ENCODE measurements at places on chromosomes 12 and 14.

GRCh38 chr14:85516239-85517113 lies 13.5 kb upstream of the FLRT2 start:
- no peak for DNase-seq

GRCh38 chr12:2877047-2877952 lies at the start of the genes FOXM1 and RHNO1:
Gene FOXM1, minus strand, starts transcription at chr12:2877174. Its CDS starts 2,696 bp downstream, at chr12:2874478.
Gene RHNO1, plus strand, starts transcription at chr12:2877223. Its CDS starts 8,144 bp downstream, at chr12:2885367.
- peak; percentile 88 for DNase-seq

- no peak for DNase-seq
Measured at GRCh38 chr14:22460461-22461195, 128.4 kb downstream of the DAD1 start.

GRCh38 chr12:131784909-131785762 lies 43.1 kb upstream of the MMP17 start:
- DNase-seq = no peak

DNA sequence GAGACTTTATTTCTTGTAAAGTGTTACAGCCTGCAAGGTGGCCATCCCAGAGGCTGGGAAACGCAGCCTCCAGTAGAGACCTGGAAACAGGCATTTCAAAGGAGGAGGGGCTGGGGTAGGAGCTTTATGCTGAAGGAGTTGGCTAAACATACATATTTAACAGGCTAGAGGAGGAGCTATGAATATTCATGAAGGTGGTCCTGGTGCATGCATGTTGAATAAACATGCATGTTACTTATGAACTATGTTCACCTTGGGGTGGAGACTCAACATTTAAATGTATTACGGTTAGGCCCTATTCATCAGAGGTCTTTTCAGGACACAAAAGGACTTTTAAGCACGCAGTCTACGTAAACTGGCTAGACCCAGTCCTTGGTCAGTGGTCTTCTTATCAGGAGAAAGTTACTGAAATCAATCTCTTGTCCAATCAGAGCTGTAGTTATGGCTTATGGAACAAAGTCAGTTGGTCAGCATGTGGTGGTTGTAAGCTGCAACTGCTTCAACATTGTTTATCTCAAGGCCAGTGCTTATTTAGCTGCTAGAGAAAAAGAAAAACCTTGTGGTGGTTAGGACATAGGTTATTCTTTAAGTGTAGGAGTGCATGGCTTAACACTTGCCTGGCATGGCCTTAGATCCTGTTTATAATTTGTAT lies 11.4 kb upstream of the ARF6 start:
- DNase-seq = no peak

DNA sequence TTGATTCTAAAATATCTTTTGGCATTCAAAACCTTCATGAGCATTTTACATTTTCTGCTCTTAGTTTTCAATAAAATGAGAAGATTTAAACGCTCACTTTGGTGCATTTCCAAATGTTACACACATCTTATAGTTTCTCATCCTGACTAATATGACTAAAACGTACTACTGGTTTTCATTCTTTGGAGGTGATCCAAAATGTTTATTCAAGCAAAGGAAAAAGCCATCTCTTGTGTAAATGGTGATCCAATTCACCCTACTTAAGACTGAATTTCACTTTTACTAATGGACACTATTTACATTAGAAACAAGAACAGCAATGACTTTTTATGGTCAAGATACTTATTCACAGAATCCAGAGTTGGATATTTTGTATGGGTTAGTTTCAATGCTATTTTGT lies 86.6 kb downstream of the KITLG start:
- DNase-seq = no peak

DNA sequence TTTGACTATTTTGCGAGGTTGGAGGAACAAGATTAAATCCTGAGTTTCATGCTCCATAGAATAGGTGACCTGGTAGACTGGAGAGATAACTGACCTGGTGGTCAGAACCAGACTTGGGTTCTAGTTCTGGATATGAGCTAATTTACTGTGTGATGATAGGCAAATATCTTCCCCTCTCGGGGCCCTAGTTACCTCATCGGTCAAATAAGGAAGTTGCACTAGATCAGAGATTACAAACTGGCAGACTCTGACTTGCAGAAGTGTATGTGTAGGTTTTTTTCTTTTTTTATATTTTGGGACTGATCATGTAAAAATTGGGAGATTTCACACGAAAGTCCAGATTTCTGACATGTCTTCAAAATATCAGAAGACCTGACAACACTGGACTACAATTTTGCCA lies 37.0 kb downstream of the RPH3A start:
- no peak for DNase-seq

DNA sequence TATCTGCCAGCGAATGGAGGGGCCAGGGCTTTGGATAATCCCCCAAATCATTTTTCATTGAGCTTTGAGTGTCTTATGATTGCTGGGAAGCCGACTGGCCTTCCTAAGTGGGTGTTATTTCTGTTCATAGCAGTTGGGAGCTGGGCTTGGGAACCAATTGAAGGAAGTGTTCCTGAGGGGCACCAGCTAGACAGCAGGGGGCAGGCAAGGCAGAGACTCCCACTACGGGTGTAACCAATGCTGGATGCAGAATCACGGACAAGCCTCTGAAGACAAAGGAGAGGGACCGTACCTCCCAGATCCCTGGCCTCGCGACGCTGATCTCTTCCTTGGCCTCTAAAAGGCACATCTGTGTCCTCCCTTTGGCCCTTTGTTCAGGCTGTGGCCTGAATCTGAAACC lies 149.0 kb upstream of the PRMT8 start:
- DNase-seq = no peak

GRCh38 chr12:112303004-112303403 lies 79.2 kb downstream of the HECTD4 start:
- peak; percentile 37 for DNase-seq

DNA sequence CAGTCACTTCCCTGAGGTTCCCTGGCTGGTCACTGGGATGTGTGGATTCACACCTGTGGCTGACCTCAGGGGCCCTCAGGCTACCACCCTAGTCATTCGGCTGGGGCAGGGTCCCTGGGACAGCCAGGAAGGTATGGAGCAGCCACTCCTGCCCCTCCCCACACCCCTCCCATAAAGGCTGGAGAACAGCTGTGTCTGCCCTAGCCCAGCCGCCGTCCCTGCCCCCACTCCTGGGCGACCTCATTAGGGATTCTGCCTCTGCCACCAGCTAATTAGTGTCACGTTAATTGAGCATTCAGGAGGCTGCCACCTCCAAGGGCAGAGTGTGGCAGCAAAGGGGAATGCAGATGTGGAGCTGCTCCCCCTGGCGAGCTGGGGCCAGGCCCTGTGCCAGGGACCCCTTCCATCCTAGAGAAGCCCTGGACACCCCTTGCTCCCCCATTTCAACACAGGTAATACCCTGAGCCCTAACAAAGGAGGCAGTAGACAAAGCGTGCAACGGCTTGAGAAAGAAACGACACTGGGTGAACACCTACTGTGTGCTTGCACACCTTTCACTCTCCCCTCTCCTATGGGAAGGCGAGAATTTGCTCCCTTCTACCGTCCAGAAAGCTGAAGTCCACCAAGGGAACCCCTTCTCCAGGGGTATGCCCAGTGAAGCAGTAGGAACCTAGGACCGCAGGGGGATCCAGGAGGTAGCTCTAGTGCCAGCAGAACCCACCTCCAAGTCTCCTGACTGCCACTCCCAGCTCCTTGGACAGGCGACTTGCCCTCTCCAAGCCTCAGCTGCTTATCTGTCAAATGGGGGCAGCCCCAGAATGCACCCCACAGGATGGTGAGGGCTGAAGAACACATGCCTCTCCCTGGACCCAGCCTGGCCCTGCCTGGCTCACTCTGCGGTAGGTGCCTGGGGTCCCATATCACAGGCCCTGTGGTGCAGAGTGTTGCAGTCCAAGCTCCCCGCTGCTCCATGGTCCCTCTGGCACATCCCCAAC lies 45.1 kb downstream of the FAM222A start:
- no peak for DNase-seq

DNA sequence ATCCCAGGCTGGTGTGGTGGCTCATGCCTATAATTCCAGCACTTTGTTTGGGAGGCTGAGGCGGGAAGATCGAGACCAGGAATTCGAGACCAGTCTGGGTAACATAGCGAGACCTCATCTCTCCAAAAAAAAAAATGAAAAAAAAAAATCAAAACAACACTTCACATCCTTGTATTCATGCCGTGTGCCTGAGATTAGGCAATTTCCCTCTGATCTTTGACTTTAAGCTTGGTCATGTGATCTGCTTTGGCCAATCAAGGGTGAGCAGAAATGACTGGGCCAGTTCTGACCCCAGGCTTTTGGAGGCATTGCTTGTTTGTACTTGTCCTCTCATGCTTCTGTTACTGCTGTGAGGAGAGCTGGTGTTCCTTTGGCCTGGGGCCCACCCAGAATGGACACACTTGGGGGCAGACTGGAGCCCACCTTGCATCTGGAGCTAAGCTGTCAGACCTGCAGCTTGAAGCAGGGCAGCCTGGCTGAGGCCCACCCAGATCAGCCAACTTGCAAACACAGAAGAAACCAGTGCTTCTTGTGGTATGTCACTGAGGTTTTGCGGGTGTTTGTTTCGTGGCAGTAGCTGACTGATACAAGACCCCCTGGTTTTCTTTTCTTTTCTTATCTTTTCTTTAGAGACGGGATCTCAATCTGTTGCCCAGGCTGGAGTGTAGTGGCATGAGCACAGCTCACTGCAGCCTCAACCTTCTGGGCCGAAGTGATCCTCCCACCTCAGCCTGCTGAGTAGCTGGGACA lies 29.7 kb upstream of the TBX3 start:
- DNase-seq = no peak

Measured in stimulated activated CD4-positive, alpha-beta T cell treated with anti-CD3 and anti-CD28 coated beads, Interleukin-2, amount 100 ng/mL, for 24 hours (primary cell).